Activated T-helper 17 cell treated with anti-CD3 and anti-CD28 coated beads, Interleukin-2, amount 50 U/mL, for 72 hours (primary cell): ENCODE measurements at places on chromosomes 5 and 9.

- ATAC-seq, result no peak
- no peaks in the 10 kb centered on the region for H3K27me3 ChIP-seq
- H3K4me3 ChIP-seq, result no peak overlapping the region
- H3K27ac ChIP-seq, result no peak overlapping the region
- no peaks in the 10 kb centered on the region for H3K4me1 ChIP-seq
- peaks cover 60% of the 10 kb centered on the region for H3K36me3 ChIP-seq
Observed at GRCh38 chr9:127524373-127524772, 73.1 kb downstream of the LRSAM1 start.

GRCh38 chr9:128005923-128006322 lies 25.1 kb upstream of the EEIG1 start:
- H3K4me1 ChIP-seq, result peaks cover 25% of the 10 kb centered on the region
- H3K36me3 ChIP-seq, result peaks cover 9% of the 10 kb centered on the region
- H3K27me3 ChIP-seq, result no peaks in the 10 kb centered on the region
- H3K27ac ChIP-seq, result no peak overlapping the region

DNA sequence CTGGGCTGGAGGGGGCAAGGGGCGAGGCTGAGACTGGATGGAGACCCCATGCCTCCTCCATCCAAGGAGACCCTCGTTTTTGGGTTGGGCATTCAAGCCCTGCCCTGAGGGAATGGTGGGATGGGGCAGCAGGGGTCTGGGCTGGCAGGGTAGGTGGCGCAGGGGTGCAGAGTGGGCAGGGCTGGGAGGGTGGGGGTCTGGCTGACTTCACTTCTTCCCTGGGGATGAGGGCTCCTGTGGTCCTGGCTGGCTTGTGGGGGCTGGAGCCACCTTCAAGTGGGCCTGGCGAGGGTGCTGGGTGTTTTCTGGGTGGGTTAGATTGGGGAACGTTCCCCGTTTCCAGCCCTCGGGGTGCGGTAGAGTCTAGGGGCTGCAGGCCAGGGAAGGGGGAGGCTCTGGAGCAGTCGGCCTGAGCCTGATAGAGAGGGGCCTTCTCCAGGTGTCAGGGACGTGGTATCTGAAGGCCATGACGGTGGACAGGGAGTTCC lies 412 bp downstream of the LCN1 start:
- no peaks in the 10 kb centered on the region for H3K36me3 ChIP-seq
- H3K27ac ChIP-seq, result no peak overlapping the region
- peaks cover 3% of the 10 kb centered on the region for H3K27me3 ChIP-seq

DNA sequence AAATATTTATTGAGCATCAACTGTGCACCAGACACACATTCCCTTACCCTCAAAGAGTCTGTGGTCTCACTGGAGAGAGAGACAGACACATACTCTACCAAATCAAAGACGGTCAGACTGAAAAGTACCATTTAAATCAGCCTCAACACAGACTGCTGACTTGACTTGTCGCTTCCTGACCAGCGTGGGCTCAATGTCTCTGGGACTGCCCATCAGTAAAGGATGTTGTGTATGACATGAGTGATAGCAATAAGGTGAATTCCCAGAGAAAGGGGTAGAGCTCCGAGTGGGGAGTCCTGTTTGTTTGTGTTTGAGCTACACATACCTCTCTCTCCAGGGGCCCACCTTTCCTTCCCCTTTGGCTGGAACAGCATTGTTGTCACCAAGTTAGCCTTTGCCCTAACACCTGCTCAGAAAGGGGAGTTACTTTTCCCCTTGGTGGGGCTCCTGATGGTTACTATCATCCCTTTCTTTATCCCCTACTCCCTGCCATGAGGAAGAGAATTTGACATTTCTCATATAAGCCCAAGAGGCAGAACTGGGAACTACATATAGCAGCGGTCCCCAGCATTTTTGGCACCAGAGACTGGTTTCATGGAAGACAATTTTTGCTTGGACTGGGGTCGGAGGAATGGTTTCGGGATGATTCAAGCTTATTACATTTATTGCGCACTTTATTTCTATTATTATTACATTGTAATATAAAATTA lies 33.9 kb downstream of the NR4A3 start:
- peak; percentile 33 for ATAC-seq
- no peaks in the 10 kb centered on the region for H3K27me3 ChIP-seq
- no peak overlapping the region for H3K27ac ChIP-seq
- no peak overlapping the region for H3K4me3 ChIP-seq
- H3K36me3 ChIP-seq, result peaks cover 85% of the 10 kb centered on the region

GRCh38 chr5:91977579-91977978 lies 594.5 kb upstream of the ARRDC3 start:
- H3K4me1 ChIP-seq, result no peaks in the 10 kb centered on the region
- ATAC-seq, result no peak
- no peak overlapping the region for H3K4me3 ChIP-seq
- no peaks in the 10 kb centered on the region for H3K36me3 ChIP-seq
- no peak overlapping the region for H3K27ac ChIP-seq

DNA sequence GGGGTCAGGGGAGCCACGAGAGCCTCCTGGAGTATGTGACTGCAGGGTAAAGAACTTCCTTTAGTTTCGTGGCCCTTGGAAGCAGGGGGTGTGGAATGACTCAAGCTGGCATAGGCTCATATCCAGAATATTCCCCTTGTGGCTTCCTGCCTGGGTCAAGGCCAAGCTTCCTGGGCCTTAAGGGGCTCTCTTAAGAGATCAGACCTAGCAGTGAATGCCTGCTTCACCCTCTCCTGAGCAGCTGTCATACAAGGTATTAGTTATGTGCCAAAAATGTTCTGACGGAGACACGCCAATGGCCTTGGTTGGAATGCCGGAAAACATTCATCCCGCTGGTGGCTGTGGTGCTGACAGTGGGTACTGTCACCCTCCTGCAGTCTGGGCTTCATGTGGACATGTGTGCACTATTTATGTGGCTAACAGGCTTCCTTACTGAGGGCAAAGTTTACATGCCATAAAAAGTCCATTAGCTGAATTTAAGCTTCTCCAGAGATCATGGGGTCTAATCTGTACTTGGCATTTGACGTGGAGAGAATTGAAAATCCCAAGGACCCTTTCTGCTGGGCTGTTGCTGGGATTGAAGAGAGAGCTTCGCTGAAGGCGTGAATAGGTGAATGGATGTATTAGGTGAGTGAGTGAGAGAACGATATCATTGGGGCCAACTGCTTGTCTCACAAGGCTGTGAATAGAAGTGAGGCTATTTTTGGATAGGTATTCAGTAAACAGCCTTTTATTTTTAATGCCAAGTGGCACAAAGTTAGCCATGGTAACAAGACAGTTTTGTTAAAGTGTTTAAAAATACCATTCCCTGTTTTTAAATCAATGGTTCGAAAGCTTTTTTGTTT lies 156.8 kb downstream of the MACROH2A1 start:
- no peak overlapping the region for H3K4me3 ChIP-seq
- no peaks in the 10 kb centered on the region for H3K36me3 ChIP-seq
- no peaks in the 10 kb centered on the region for H3K4me1 ChIP-seq
- H3K27me3 ChIP-seq, result no peaks in the 10 kb centered on the region

DNA sequence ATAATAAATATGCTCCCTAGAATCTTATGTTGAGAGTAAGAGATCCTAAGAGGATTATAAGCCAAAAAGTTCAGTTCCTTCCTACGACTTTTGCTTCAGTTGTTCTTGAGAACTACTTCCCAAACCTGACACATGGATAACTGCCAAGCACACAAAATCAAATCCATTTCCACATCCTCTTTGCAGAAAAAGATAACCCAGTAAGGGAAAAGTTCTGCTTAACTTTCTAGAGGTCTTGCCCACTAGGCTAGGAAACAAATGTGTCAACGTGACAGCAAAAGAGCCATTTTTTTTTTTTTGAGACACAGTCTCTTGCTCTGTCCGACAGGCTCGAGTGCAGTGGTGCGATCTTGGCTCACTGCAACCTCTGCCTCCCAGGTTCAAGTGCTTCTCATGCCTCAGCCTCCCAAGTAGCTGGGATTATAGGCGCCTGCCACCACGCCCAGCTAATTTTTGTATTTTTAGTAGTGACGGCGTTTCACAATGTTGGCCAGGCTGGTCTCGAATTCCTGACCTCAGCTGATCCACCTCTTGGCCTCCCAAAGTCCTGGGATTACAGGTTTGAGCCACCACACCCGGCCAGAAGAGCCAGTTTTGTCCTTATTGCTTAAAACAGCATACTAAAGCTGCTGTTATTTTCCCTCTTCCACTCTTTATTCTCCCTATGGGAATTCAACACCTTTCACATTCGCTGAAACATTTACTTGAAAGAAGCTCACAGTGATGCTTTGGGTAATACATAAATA lies 24.2 kb downstream of the CSNK1A1 start:
- H3K27me3 ChIP-seq, result no peaks in the 10 kb centered on the region
- H3K27ac ChIP-seq, result peak overlapping the region; percentile 43
- H3K36me3 ChIP-seq, result peaks cover 78% of the 10 kb centered on the region
- ATAC-seq, result no peak
- peaks cover 45% of the 10 kb centered on the region for H3K4me1 ChIP-seq

GRCh38 chr9:91736311-91736710 lies 213.7 kb downstream of the ROR2 start:
- peaks cover 18% of the 10 kb centered on the region for H3K27me3 ChIP-seq
- ATAC-seq, result no peak
- H3K4me3 ChIP-seq, result no peak overlapping the region
- no peak overlapping the region for H3K27ac ChIP-seq
- no peaks in the 10 kb centered on the region for H3K36me3 ChIP-seq
- H3K4me1 ChIP-seq, result no peaks in the 10 kb centered on the region

- no peak overlapping the region for H3K4me3 ChIP-seq
- no peaks in the 10 kb centered on the region for H3K4me1 ChIP-seq
- H3K36me3 ChIP-seq, result no peaks in the 10 kb centered on the region
- ATAC-seq, result no peak
Observed at GRCh38 chr5:115429345-115429940, 115.1 kb downstream of the FEM1C start.

DNA sequence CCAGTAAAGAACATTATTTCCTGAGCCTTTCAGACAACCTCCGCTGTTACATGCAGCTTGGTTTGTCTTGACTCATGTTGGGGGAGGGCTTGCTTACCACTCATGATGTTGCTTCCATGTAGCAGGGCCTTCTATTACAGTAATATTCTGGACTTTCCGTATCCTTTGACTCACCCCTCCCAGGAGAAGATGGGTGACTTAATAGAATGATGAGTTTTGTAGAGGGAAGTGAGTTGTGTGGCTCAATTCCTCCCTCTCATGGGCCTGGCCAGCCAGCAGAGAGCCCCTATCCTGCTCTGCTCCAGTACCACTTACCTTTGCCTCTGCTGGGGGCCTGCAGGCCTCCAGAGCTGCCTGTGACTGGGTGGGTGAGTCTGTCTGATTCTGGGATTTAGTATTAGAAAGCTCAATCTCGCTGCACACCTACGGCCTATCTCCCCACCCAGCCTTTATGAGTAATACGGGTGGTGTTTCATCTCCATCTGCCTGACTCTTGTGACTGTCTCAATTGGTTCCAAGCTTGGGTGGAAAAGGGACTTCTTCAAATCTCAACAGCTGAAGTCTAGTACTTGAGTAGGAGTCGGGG lies 52.6 kb upstream of the KLF9 start:
- H3K27me3 ChIP-seq, result no peaks in the 10 kb centered on the region
- peaks cover 29% of the 10 kb centered on the region for H3K4me1 ChIP-seq
- peak; percentile 92 for ATAC-seq
- H3K4me3 ChIP-seq, result peak overlapping the region; percentile 43
- no peaks in the 10 kb centered on the region for H3K36me3 ChIP-seq

DNA sequence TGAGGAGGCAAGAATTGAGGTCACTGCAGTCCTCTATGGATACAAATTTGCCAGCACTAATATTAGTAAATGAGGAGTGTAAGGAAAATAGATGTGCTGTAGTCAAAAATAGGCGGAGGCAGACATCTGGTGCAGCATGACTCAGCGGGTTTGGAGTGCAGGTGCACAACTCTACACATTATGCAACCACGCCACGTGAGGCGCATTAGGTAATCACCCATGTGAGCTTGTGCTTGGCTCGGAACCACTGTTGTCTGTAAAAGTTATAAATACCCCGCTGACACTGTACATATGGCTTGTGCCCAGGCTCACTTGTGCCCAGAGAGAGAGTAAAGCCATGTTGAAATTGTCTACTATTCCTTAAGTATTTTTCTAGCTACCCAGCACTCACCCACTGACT lies 623.5 kb upstream of the NUDT12 start:
- H3K27ac ChIP-seq, result no peak overlapping the region
- no peak for ATAC-seq
- H3K4me3 ChIP-seq, result no peak overlapping the region

- H3K4me3 ChIP-seq, result no peak overlapping the region
- ATAC-seq, result no peak
- H3K27me3 ChIP-seq, result no peaks in the 10 kb centered on the region
- no peaks in the 10 kb centered on the region for H3K36me3 ChIP-seq
Observed at GRCh38 chr5:125486634-125487033, 740.2 kb upstream of the ZNF608 start.

DNA sequence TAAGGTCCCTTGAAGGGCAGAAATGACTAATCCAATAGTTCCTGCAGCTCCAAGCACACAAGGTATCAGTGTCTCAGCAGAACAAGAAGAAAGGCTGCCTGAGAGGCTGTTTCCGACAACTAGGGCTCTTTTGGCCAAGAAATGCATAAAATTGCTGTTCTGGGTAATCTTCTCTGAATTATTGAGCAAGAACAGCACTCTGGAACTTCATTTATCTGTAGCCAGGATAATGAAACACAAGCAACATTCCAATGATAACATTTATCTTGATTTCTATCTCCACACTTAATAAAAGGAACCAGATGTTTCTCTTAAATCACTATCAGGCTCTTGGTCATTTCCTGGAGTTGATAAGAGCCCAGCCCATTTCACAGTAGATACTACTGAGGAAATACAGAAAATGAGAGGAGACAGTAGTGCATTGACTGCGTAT lies 17.0 kb upstream of the AUH start:
- peaks cover 3% of the 10 kb centered on the region for H3K4me1 ChIP-seq
- no peak overlapping the region for H3K27ac ChIP-seq
- peaks cover 19% of the 10 kb centered on the region for H3K27me3 ChIP-seq
- no peak overlapping the region for H3K4me3 ChIP-seq

DNA sequence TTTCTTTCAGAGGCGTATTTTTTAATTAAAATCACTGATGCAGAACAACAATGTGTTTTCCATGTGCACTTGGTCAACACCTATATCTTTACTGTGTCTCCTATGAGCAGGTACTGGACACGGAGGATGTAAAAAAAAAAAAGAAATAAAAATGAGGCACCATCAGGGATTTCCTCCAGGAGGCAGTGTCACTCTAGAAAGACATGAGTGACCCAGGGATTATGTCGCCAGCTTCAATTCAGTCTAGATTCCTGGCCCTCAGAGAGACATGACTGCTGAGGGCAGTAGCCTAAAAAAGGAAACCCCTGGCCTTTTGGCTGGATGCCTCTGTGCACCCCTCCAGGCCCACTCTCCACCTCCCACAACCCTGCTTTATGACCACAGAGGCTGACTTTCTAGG lies 18.3 kb upstream of the IL33 start:
- H3K4me3 ChIP-seq, result no peak overlapping the region
- ATAC-seq, result no peak
- no peak overlapping the region for H3K27ac ChIP-seq
- no peaks in the 10 kb centered on the region for H3K36me3 ChIP-seq
- H3K27me3 ChIP-seq, result peaks cover 15% of the 10 kb centered on the region
- H3K4me1 ChIP-seq, result no peaks in the 10 kb centered on the region

- peak overlapping the region; percentile 83 for H3K27ac ChIP-seq
- no peaks in the 10 kb centered on the region for H3K27me3 ChIP-seq
- peaks cover 11% of the 10 kb centered on the region for H3K4me1 ChIP-seq
Observed at GRCh38 chr9:2764353-2764752, 47.0 kb downstream of the KCNV2 start.
